ENCODE measurements at places on chromosomes 13 and 19.

- no peak for DNase-seq
Measured at GRCh38 chr13:100714478-100714877, 39.9 kb upstream of the TMTC4 start.

GRCh38 chr13:24921881-24922280 is 157.9 kb downstream of the RNF17 start:
- DNase-seq = no peak

DNA sequence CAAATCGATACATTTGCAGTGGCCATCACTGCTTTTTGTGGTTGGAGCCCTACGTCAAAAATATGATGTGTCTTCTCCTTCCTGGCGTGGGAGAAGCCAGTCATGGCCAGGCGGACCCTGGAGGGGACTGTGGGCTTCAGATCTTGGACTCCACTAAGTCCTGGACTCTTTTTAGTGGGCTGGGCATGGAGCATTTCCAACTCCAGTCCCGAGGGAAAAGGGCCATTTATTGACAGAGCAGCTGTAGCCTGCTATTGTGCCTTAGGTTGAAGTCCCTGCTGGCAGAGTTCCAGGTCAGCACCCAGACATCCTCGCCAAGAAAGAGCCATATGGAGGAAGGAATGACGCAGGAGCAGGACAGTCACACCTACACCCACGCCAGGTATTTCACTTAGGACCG is 179.2 kb upstream of the ZNF507 start:
- peak; percentile 73 for DNase-seq

- DNase-seq = no peak
Measured at GRCh38 chr13:25429466-25429865, 57.7 kb downstream of the ATP8A2 start.

DNA sequence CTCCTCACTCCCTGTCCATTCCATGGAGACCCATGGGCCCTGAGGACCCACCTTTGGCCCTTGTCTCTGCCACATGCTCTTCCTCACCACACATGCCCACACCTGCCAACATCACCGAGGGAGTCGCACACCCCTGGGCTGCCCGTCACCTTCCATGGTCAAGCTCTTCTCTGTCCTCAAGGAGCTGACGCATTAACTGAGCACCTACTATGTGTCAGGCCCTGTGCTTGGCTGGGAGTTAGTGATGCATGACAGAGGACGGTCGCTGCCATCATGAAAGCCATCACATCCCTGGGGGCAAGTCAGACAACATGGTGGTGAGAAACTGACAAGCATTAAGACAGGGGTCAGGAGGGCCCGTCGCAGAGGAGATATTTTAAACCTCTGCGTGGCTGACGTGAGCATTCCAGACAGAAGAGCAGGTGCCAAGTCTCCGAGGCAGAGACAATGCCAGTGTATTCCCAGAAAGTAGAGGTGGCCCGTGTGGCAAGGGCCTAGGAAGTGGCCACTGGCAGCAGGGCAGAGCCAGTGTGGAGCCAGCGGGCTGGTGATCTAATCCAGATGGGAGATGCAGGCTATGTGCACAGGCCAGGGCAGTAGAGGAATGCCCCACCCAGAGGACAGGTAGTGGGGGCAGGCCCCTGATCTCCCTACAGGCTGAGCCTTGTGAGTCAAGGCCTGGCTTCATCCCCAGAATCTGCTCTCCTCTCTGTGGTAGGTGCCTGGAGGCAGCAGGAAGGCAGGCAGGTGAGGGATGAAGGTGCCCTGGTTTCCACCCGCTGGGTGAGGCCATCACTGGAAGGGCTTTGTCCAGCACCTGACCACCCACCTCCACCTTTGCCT is 21.2 kb downstream of the ELAVL1 start:
- no peak for DNase-seq

DNA sequence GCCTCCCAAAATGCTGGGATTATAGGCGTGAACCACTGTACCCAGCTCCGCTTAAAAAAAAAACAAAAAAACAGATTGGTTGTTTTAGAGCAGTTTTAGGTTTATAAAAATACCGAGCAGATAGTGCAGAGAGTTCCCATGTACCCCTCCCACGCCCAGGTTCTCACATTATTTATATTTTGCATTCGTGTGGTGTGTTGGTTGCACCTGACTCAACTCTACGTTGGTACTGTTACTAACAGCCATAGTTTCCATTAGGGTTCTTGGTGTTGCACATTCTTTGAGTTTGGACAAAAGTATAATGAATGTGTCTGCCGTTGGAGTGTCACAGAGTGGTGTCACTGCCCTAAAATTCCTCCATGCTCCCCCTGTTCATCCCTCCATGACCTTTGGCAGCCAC is 29.1 kb downstream of the MYO9B start:
- DNase-seq = no peak

DNA sequence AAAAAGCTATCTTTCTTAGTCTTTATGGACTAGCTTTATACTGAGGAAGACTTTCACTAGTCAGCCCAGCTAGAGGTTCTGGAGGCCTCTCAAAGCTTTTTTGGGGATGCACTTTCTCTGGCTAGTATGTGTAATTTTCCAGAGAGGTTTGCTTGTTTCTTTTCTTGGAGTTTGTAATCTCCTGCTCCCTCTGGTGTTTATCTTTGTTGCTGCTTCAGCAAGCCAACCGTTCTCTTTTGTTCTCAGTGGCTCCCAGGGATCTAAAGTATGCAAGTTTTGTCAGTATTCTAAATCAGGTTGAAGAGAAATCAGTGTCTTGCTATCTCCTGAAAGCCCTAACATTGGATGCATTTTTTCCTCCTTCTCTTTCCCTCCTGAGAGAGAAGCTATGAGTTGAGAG is 121.1 kb upstream of the MYO16 start:
- DNase-seq = no peak

DNA sequence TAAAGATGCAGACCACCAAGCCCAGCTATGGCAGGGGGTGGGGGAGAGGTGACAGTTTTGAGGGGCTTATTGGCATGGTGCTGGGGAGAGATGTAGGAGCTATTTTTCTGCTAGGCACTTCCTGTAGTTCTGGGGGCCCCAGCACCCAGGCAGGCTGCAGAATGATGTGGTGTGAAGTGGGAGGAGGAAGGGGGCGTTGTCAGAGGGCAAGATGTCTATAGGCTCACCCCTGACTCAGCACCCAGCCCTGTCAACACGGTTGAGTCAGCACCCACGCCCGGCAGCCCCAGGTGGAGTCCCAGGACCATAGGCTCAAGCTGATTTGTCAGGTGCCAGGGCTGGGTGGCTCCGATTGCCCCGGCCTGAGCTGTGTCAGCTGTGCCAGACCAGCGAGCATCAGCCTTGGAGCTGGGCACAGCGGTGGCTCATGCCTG is 5.8 kb downstream of the KLF2 start:
- DNase-seq = no peak

GRCh38 chr19:17259118-17259780 is 5.3 kb downstream of the USHBP1 start:
- no peak for DNase-seq

All from NCI-H1105 (cell line).